ENCODE measurements at places on chromosomes 5 and 9. TPM values are rescaled to one million over a fixed set of nuclear protein-coding genes. Genes with fewer than 3 reads are reported as not detected.

RUSC2 gene
- 78.1 TPM for polyA plus RNA-seq

SLC34A1 gene
- polyA plus RNA-seq = not detected

ADGRD2 gene
- 1.5 TPM for polyA plus RNA-seq

IL9 gene
- not detected for polyA plus RNA-seq

PCDHAC2 gene
- 9.4 TPM for polyA plus RNA-seq

CER1 gene
- not detected for polyA plus RNA-seq

NOXA1 gene
- 2.5 TPM for polyA plus RNA-seq

CCDC187 gene
- 33.4 TPM for polyA plus RNA-seq

SPINK7 gene
- not detected for polyA plus RNA-seq

FOXD1 gene
- 9.1 TPM for polyA plus RNA-seq

SPINK6 gene
- polyA plus RNA-seq = not detected

PCDHB11 gene
- 0.63 TPM for polyA plus RNA-seq

DMRTA1 gene
- polyA plus RNA-seq = 0.38 TPM

TAF11L5 gene
- polyA plus RNA-seq = not detected

GOLGA1 gene
- 36.7 TPM for polyA plus RNA-seq

FIBCD1 gene
- 20.8 TPM for polyA plus RNA-seq

STK32A gene
- 3.9 TPM for polyA plus RNA-seq

ORM2 gene
- 2.3 TPM for polyA plus RNA-seq

NR4A3 gene
- 1.7 TPM for polyA plus RNA-seq

C5orf58 gene
- polyA plus RNA-seq = 266 TPM

TENT4A gene
- 23.1 TPM for polyA plus RNA-seq

PDLIM4 gene
- 20.5 TPM for polyA plus RNA-seq

ELOVL7 gene
- polyA plus RNA-seq = 1.8 TPM

SPAAR gene
- polyA plus RNA-seq = 15.0 TPM

ANKRD18A gene
- 14.2 TPM for polyA plus RNA-seq

SARDH gene
- polyA plus RNA-seq = 2.6 TPM

ZNF608 gene
- polyA plus RNA-seq = 28.7 TPM

DPM2 gene
- polyA plus RNA-seq = 46.6 TPM

BTNL8 gene
- polyA plus RNA-seq = 10.3 TPM

TCERG1 gene
- 43.0 TPM for polyA plus RNA-seq

AJM1 gene
- polyA plus RNA-seq = 4.0 TPM

ZNF454 gene
- polyA plus RNA-seq = 4.4 TPM
